ENCODE measurements at places on chromosomes 4 and X.

GRCh38 chr4:75786526-75786925 lies 62.1 kb downstream of the USO1 start:
- DNase-seq, result no peak

DNA sequence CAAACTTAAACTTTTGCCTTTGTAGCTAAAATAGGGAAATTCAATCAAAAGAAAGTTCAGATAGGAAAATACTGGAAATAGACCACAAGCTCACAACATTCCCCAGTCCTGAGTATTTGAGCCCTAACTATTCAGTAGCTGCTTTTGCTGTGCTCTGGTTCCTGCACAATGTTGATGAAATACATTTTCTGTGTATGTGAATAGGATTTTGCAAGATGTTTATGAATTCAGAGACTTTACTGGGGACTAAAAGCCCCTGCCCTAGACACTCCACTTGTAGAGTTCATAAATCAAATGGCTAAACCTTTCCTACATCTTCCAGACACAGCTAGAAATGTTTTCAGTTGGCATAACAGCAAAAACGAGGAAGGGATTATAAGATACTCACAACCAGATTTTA lies 105.9 kb downstream of the FBXO8 start:
- DNase-seq, result no peak

GRCh38 chrX:136768469-136769084 lies 12.2 kb downstream of the ARHGEF6 start:
- DNase-seq, result no peak

DNA sequence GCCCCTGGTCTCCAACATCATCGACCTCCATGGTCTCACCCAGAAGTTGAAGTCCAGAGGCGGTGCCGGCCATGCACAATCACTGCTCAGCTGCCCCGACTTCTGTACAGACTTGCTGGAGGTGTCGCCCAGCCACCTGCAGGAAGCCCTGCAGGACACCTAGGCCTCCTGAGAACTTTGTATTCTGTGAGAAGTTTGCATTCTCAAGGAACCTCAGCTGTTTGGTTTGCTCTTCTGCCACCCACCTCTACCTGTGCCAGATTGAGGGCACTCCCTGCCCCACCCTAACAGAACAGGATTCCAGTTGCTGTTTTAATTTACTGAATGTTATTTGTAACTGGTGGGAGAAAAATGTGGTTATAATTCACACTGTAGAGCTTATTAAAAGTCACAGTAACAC lies 46.8 kb downstream of the TRIM61 start:
- DNase-seq, result no peak

GRCh38 chr4:138871555-138871875 lies 144.1 kb upstream of the NOCT start:
- DNase-seq, result no peak

All from stimulated activated CD4-positive, alpha-beta T cell treated with anti-CD3 and anti-CD28 coated beads, Interleukin-15, amount 100 ng/mL, for 1 hour (primary cell).